Activated CD4-positive, CD25-positive, alpha-beta regulatory T cell treated with anti-CD3 and anti-CD28 coated beads, Interleukin-2, amount 50 U/mL, for 72 hours (primary cell): ENCODE measurements at places on chromosomes 5 and 9.

DNA sequence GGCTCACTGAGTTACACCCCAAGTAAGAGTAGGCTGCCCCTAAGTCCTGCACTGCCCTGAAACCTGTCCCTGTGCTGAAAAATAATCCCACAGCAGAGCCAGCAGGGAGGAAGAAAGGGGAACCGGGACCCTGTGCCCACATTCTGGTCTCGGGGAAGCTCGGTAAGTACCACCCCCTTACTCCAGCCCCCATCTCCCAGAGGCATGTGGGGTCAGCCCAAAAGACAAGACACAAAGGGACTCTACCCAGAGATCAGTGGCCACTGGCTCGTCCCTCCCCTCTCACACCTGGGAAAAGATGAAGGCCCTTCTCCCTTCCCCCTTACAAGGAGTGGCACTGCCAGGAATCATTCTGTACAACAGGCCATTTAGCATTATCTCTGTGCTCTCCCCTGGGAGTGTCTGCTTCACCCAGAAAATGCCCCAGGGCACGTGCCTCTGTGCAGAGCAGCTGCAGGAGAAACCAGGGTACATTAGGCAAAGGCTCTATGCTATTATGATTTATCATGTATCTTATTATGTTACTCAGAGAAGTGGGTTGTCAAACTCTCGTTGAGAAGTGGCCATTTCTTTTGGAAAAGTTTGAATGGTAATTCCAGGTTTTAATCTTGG lies 71.3 kb downstream of the NDFIP1 start:
- DNase-seq = no peak

GRCh38 chr5:115686051-115686737 lies 60.4 kb upstream of the TMED7 start:
- no peak for DNase-seq

GRCh38 chr9:93668261-93668871 lies 92.0 kb downstream of the PHF2 start:
- DNase-seq = peak; percentile 19

- no peak for DNase-seq
Observed at GRCh38 chr5:81866994-81867393, 104.8 kb upstream of the ATG10 start.

DNA sequence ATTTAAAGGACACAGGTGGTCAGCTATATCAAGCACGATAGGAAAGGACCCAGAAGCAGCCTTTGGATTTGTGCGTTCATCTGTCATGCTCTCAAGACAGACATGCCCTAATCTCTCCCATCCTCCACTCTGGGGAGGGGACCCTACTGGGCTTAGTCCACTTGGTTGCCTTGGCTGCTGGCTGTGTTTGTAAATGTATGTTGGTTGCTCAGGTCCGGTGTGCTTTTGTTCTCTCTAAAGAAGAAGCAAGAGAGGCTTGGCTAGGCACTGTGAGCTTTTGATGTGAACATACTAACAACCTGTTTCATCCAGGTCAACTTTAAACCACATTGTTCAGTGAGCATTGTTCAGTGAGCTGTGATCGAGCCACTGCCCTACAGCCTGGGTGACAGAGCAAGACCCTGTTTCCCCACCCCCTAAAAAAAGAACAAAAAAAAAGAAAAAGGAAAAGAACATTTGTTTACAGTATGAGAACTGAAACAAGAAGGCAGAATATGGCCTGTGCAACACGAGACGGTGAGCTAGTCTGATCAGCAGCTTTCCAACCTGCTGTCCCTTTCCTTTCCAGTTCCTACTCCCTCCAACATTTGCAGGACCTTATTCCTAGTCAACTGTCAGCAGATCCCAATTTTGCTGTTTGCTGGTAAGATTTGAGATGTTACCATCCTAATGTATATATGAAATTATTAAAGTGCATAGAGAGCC lies 228.3 kb downstream of the ARHGAP26 start:
- DNase-seq = no peak

DNA sequence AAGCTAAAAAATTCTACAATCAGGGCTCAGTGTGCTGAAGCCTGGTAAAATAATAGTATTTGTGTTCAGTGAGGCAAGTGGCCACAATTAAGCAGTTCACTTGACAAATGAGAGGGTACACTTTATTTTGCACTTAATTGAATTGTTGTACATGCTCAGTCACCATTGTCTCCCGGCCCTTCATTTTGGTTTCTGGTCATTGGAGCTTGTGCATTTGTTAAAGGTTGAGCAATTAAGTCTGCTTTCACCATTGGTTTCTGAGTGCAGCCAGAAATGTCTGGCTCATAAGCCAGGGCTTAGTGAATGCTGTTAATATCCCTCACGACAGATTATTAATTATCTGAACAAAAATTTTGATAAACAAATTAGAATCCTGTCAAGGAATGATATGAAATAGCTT lies 89.6 kb downstream of the PRDM6 start:
- DNase-seq = no peak

DNA sequence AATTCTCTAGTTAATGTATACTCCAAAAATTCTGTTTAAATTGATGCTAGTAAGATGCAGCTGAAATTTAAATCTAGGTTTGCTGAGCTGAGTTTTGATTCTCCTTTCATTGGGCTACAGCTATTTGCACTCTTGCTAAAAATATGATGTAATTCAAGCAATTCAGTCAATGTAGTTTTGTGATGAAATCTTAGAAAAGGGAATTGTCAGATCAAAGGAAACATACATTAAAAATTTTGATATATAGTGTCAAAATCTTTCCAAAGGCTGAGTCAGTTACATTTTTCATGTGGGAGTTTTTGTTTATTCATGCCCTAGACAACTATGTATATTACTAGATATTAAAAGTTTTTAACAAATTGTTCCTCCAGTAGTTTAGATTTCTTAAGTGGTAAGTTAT lies 334.9 kb upstream of the DAB2 start:
- DNase-seq = no peak
